CD4-positive, alpha-beta memory T cell (primary cell): ENCODE measurements at places on chromosomes 1 and 21. TPM values are rescaled to one million over a fixed set of nuclear protein-coding genes. Genes with fewer than 3 reads are reported as not detected.

- H3K4me3 ChIP-seq = no peak overlapping the region
- H3K27me3 ChIP-seq = no peaks in the 10 kb centered on the region
- H3K4me1 ChIP-seq = no peaks in the 10 kb centered on the region
These were observed 83.8 kb upstream of the ACTL8 start for GRCh38 chr1:17671314-17671705.

DNA sequence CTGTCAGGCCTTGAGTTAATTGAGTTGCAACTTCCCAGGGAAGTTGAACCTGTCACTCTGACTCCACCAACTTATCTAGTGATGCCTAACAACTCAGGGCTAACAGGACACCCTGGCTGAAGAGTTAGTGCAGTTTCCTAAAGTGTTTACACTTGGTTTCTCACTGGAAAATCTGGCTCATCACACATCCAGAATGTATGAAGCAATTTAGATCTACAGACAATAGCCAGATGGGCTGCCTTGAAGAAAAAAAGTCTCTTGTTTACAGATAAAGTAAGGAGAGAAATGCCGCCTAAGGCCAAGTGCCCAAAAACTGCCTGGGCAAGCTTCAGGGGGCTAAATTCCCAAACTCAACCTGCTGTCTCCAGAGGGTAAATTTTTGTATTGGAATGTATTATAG, 446.3 kb upstream of the NCAM2 start:
- no peaks in the 10 kb centered on the region for H3K36me3 ChIP-seq
- H3K4me3 ChIP-seq = no peak overlapping the region
- DNase-seq = no peak

DNA sequence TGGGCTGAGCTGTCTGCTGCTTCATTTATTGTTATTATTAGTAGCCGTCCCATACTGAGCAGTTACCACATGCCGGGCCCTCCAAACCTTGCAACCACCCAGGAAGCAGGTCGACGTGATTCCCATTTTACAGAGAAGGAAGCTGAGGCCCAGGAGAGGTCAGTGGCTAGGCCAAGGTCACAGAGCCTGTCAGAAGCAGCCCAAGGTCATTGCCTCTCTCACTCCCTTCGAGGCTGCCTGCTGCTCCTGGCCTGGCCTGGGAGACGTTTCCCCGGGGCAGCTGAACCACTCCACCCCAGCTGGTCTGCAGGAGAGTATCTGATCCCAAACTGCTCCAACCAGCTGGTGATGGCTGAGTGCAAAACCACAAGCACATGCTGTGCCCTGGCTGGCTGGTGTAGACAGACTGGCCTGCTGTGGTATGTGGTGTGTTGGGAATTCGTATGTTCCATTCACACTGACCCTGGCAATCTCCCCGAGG, 6.5 kb downstream of the PADI4 start:
- peaks cover 4% of the 10 kb centered on the region for H3K4me1 ChIP-seq
- no peak for DNase-seq
- no peaks in the 10 kb centered on the region for H3K27me3 ChIP-seq
- H3K27ac ChIP-seq = no peak overlapping the region
- H3K36me3 ChIP-seq = no peaks in the 10 kb centered on the region

- no peak overlapping the region for H3K4me3 ChIP-seq
- H3K27ac ChIP-seq = no peak overlapping the region
- no peak for DNase-seq
- H3K27me3 ChIP-seq = no peaks in the 10 kb centered on the region
- H3K36me3 ChIP-seq = no peaks in the 10 kb centered on the region
These were observed 82.5 kb upstream of the DPH5 start for GRCh38 chr1:101108111-101108500.

DNA sequence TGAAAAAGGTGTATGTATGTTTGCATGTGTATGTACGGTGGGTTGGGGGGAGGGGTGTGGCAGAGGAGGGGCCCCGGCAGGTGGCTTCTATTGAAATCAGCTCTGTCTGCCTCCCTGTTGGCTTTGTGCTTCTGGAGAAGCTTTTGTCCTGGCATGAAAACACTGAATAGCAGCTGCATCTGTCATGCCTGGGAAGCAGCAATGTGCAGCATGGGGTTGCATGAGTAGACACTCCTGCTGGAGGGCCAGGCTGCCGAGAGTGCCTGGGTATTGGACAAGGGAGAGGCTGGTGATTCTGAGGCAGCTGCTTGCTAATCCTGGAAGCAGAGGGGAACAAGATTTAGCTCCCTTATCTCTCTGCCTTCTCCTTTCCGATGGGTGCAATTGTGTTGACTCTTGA, 20.5 kb downstream of the MAPKAPK2 start:
- no peaks in the 10 kb centered on the region for H3K27me3 ChIP-seq
- no peak for DNase-seq

DNA sequence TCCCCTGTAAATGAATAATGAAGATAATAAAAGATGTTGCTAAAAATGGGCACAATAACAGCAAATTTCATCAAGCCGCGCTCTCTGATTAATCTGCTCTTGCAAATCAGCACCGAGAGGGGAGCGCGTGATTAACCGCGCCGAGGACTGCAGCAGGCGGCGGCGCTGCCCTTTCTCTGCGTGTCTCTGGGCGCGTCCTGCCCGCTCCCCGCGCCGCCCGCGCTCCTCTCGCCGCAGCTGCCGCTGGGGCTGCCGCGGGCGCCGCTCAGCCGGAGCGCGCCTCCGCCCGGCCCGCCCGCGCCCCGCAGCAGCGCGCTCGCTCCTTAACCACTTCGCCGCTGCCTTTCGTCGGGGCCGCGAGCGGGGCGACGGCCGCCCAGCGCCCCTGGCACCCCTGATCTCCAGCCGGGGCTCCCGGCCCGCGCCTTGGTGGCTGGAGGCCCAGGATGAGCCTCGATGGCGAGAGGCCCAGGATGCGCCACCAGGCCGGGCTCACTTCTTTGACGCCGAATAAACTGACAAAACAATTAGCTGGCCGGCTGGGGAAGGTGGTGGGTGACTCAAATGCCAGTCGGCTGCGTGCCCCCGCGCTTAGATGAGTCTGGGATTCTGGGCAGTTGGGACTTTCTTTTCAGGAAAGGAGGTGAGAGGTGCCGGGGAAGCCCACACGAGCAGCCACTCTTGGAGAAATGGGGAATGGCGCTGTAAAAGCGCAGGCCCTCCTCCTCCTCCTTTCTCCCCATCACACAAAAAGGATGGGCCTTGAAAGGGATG, 221.4 kb upstream of the PKN2 start:
- H3K4me1 ChIP-seq = no peaks in the 10 kb centered on the region
- no peaks in the 10 kb centered on the region for H3K36me3 ChIP-seq
- DNase-seq = no peak

DNA sequence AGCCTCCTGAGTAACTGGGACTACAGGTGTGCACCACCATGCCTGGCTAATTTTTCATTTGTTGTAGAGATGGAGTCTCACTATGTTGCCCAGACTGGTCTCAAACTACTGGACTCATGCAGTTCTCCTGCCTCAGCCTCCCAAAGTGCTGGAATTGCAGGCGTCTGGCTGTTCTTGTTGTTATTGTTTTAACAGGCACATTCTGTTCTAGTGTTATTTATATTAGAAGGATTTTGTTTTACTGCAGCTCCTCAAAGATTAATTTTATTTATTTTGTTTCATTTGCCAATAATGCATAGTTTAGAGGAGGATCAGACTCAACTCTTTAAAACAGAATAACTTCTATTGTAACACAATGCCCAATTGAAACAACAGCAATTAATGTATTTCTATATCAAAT, 35.5 kb downstream of the RGS2 start:
- H3K27me3 ChIP-seq = no peaks in the 10 kb centered on the region
- H3K4me3 ChIP-seq = no peak overlapping the region
- no peaks in the 10 kb centered on the region for H3K36me3 ChIP-seq
- H3K4me1 ChIP-seq = no peaks in the 10 kb centered on the region

- H3K4me1 ChIP-seq = no peaks in the 10 kb centered on the region
- DNase-seq = no peak
- no peak overlapping the region for H3K27ac ChIP-seq
- no peaks in the 10 kb centered on the region for H3K36me3 ChIP-seq
- no peak overlapping the region for H3K4me3 ChIP-seq
These were observed 38.4 kb downstream of the ADAMTS1 start for GRCh38 chr21:26806801-26807295.

DNA sequence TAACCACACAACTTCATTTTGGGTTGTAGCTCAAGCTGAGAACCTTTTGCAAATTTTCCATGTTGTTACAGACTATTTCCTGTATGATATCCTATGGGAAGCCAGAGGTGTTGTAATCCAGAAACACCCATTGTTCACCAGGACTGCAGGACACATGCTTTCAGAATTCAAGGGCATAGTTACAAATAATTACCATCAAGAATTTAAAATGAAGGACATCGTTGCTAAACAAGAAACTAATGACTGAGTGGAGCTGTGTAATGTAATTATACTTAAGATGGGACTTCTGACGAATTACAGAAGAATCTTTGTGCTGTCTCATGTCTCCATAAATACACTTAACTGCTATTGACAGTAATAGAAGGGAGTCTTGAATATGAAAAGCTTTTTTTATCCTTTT, 47.6 kb upstream of the HOOK1 start:
- no peaks in the 10 kb centered on the region for H3K36me3 ChIP-seq
- no peaks in the 10 kb centered on the region for H3K27me3 ChIP-seq
- H3K4me1 ChIP-seq = no peaks in the 10 kb centered on the region
- H3K27ac ChIP-seq = no peak overlapping the region
- no peak for DNase-seq

DNA sequence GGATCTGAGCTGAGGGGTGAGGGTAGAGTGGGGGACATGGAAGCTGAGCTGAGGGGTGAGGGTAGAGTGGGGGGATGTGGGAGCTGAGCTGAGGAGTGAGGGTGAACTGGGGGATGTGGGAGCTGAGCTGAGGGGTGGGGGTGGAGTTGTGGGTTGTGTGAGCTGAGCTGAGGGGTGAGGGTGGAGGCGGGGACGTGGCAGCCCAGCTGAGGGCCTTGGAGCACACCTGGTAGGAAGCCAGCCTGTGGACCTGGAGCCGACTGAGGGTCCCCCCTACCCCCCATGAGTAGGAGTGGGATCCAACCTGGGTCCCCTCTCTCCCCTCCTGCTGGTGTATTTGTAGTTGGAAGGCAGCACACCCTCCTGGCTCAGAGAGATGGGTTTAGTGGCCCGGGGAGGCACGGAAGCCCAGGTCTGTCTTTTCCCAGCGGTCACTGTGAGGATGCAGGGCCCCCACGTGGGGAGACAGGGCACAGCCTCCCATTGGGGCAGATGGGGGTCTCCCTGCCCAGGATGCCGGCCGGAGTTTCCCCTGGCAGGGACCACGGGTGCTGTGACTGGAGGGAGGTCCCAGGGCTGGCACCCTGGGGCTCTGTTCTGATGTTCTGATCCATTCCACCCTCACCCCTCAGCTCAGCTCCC, 13.2 kb upstream of the NPHP4 start:
- H3K27me3 ChIP-seq = no peaks in the 10 kb centered on the region
- no peak for DNase-seq
- peaks cover 21% of the 10 kb centered on the region for H3K4me1 ChIP-seq
- no peak overlapping the region for H3K27ac ChIP-seq
- H3K4me3 ChIP-seq = no peak overlapping the region

DNA sequence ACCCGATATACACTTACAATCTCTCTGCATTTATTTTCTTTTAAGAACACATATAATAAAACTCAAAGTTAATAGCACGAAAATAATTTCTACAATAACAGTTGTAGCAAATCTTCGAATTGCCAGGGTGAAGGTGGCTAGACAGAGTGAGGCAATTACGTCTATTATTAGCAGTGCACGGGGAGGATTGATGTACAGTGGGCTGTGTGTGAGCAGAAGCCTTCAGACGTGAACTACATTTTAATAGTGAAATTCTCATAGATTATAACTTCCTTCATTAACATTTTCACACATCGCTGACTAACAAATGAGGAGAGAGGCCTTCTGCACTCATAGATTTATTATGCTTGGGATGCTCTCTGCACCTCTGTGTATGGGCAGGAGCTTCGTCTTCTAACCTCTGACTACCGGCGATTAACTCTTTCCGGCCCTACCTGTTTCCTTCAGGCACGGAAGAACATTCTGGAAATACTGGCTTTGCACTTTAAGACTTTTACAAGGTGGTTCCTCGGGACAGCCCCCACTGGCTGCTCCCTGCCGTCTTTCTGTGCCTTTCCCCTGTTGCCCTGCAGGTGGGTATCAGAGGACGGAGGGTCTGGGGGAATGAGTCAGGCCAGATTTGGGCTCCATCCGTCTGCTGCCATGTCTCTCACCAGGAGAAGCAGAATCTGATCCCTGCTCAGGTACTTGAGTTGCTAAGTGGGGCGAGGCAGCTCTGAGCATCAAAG, 200.5 kb downstream of the CAMTA1 start:
- no peak overlapping the region for H3K27ac ChIP-seq
- no peaks in the 10 kb centered on the region for H3K4me1 ChIP-seq

DNA sequence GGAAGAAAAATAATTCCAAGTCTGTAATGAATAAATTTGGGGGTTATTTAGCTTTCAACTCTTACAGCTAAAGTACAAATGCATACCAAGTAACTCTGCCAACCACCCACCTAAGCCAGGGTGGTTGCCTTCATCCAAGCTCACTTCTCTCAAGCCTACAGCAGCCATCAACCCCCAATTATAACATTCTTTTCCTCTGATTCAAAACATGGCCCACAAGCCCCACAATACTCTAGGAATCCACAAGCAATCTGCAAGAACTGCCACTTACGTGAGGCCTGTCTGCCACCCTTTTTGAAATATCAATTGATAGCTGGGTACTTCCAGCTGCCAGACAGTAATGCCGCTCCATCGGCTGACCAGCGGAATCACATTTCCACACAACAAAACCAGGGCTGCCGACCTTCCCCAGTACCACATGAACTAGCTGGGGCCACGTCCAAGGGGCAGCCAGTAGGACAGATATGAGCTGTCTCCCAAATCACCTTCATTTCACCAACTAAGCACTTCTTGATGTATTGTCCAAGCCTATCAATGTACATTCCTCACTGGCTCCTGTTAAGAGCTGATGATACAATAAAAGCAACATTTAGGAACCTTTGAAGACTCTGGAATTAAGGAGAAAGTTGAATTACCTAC, 3.2 kb downstream of the LBR start:
- peaks cover 9% of the 10 kb centered on the region for H3K36me3 ChIP-seq
- H3K27ac ChIP-seq = no peak overlapping the region
- DNase-seq = no peak
- H3K4me3 ChIP-seq = no peak overlapping the region

GRCh38 chr1:162193221-162193620, 123.7 kb downstream of the NOS1AP start:
- no peak overlapping the region for H3K27ac ChIP-seq
- H3K27me3 ChIP-seq = no peaks in the 10 kb centered on the region
- no peak overlapping the region for H3K4me3 ChIP-seq
- H3K4me1 ChIP-seq = no peaks in the 10 kb centered on the region
- H3K36me3 ChIP-seq = no peaks in the 10 kb centered on the region
- no peak for DNase-seq

Gene CDC7
- total RNA-seq = 6.0 TPM

Gene TNFAIP8L2
- total RNA-seq = 45.9 TPM

Gene OR10J1
- not detected for total RNA-seq

Gene PTPN14
- total RNA-seq = 0.20 TPM

Gene DNAJC6
- total RNA-seq = 3.6 TPM
